ENCODE measurements at places on chromosomes 1 and 21. TPM values are rescaled to one million over a fixed set of nuclear protein-coding genes. Genes with fewer than 3 reads are reported as not detected.

DNA sequence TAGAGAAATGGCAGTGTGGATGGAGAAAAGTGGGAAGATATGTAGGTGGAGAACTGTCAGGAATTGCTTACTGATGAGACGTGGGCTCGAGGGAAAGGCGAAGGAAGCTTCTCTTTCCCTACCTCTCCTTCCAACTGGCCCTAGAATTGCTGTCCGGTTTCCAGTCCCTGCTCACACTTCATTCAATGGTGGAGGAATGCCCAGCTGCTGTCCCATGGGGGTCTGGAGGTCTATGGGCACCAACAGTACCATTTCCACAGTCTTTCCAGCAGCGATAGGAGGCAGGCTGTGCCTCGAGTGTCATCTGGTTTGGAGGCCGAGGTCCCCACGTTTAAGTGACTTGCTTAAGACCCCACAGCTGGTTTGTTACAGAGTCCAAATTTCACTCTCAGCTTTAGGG, 31.5 kb upstream of the CD1D start:
- H3K27ac ChIP-seq: peak overlapping the region; percentile 76
- H3K27me3 ChIP-seq: no peaks in the 10 kb centered on the region
- DNase-seq: no peak

DNA sequence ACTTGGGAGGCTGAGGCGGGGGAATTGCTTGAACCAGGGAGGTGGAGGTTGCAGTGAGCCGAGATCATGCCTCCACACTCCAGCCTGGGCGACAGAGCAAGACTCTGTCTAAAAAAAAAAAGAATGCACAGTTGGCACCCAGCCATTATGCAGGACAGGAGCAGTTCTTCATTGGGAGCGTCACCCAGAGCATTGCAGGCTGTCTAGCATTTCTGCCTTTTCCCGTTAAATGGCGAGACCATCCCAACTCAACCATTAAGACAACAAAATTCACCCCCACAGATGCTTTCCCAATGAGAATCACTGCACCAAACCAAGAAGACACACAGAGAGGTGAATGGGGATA, 105.8 kb downstream of the EDEM3 start:
- H3K4me3 ChIP-seq: no peak overlapping the region
- no peak overlapping the region for H3K27ac ChIP-seq
- DNase-seq: no peak

GRCh38 chr1:181159451-181160140, 71.1 kb downstream of the IER5 start:
- no peaks in the 10 kb centered on the region for H3K36me3 ChIP-seq
- H3K27ac ChIP-seq: no peak overlapping the region
- no peak overlapping the region for H3K4me3 ChIP-seq
- no peaks in the 10 kb centered on the region for H3K27me3 ChIP-seq

DNA sequence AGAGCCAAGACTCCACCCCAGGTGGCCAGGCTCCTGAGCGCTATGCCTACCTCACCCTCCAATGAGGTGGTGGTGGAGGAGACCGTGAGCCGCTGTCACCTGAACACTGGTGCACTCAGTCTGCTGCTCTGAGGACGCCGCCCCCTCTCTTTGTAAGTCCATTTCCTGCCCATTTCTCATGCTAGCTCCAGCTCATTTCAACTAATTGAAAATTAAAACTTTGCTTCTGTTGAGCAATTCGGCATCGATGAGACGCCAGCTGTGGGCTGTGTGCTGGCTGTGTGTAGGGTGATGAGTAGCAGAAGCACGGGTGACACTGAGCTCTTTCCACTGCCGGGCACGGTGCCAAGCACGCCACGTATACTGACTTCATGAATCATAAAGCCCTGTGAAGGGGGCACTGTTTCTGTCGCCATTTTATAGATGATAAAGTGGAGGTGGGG, 11.2 kb downstream of the TNFRSF1B start:
- H3K27me3 ChIP-seq: no peaks in the 10 kb centered on the region
- H3K36me3 ChIP-seq: no peaks in the 10 kb centered on the region

- H3K4me3 ChIP-seq: no peak overlapping the region
- no peaks in the 10 kb centered on the region for H3K36me3 ChIP-seq
- no peaks in the 10 kb centered on the region for H3K27me3 ChIP-seq
- H3K27ac ChIP-seq: no peak overlapping the region
Observed at GRCh38 chr21:45356251-45356650, 48.7 kb upstream of the COL18A1 start.

- no peak overlapping the region for H3K27ac ChIP-seq
- H3K36me3 ChIP-seq: no peaks in the 10 kb centered on the region
- H3K4me1 ChIP-seq: no peaks in the 10 kb centered on the region
Observed at GRCh38 chr1:190858140-190858539, 380.5 kb upstream of the BRINP3 start.

DNA sequence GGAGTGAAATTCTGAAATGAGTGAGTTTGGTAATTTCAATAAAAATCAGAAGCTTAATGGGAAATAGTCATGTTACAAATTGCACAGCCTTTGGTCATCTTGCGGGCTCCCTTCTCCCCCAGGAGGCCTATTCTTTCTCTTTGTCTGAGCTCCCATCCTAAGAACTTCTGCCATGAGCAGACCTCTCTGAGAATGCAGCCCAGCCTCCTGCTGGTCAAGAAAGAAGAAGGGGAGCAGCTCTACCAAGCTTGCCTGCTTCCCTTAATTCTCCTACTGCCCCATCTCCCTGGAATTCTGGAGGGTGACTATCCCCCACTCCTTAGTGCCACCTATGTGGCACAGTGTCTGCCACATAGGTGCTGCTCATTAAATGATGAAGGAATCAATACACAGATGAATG, 300.7 kb upstream of the DAB1 start:
- no peak overlapping the region for H3K27ac ChIP-seq
- no peaks in the 10 kb centered on the region for H3K4me1 ChIP-seq
- no peak overlapping the region for H3K4me3 ChIP-seq
- H3K36me3 ChIP-seq: no peaks in the 10 kb centered on the region
- H3K27me3 ChIP-seq: no peaks in the 10 kb centered on the region

- no peaks in the 10 kb centered on the region for H3K4me1 ChIP-seq
- no peak for DNase-seq
- H3K36me3 ChIP-seq: no peaks in the 10 kb centered on the region
Observed at GRCh38 chr1:233719655-233720341, 105.9 kb downstream of the KCNK1 start.

DNA sequence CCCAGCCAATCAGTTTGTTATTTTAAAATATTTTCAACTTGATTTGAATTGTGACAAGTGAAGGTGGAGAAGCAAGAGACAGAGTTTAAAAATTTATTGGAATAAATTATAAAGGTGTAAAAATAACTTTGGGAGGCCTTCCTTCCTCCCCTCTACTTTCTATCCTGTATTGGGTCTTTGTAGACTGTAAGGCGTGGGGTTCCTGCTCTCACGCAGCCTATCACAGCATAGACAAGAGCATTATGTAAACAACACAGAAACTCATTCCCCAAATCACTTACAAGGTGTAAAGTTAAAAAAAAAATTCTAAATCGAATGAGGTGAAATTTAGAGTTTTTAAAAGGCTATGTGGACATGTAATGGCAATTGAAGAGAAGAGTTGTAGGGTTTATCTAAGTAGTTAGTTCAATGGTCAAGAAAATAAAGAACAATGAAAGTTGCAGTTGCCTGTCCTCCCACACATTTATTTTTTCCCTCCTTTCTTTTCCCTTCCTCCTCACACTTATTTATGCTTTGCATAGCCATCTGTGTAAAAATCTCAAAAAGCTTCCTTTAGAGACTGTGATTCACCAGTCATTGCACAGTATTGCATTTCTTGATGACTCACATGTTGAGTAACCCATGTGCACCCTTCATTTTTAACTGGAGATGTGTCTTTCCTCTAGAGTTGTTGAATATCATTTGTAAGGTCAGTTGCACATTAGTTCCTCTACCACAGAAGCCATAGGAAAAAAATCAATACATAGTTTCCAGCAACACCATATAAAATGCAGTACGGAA, 242.2 kb downstream of the PTPRC start:
- H3K36me3 ChIP-seq: no peaks in the 10 kb centered on the region
- DNase-seq: no peak
- no peak overlapping the region for H3K27ac ChIP-seq
- no peak overlapping the region for H3K4me3 ChIP-seq
- peaks cover 8% of the 10 kb centered on the region for H3K4me1 ChIP-seq

GRCh38 chr1:34715139-34715538, 39.7 kb upstream of the GJB5 start:
- H3K27me3 ChIP-seq: no peaks in the 10 kb centered on the region
- H3K27ac ChIP-seq: no peak overlapping the region
- no peak for DNase-seq
- no peaks in the 10 kb centered on the region for H3K4me1 ChIP-seq
- no peaks in the 10 kb centered on the region for H3K36me3 ChIP-seq

DNA sequence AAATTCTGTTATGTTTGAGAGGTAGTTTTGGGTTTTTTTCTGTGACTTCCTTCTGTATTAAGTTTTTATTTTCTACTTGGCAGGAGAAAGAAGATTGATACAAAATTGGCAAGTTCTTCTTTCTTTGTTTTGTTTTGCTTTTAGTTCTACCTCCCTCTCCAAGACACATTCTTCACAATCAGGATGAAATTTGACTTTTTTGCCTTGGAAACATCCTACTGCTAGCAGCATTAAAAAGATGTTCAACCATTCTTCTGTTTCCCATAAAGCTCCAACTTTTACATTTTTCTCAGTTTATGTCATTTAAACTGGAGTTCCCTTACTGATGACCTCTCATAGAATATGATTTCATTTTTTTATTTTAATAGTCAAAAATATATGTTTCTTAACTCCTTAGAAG, 234.8 kb downstream of the NCAM2 start:
- no peaks in the 10 kb centered on the region for H3K36me3 ChIP-seq
- no peak overlapping the region for H3K27ac ChIP-seq
- DNase-seq: no peak
- no peaks in the 10 kb centered on the region for H3K27me3 ChIP-seq

- peak; percentile 77 for DNase-seq
- H3K27me3 ChIP-seq: peaks cover 8% of the 10 kb centered on the region
- H3K27ac ChIP-seq: peak overlapping the region; percentile 97
- H3K36me3 ChIP-seq: no peaks in the 10 kb centered on the region
- peaks cover 25% of the 10 kb centered on the region for H3K4me1 ChIP-seq
Observed at GRCh38 chr21:34886240-34887104, 162.6 kb downstream of the RUNX1 start.

- no peaks in the 10 kb centered on the region for H3K36me3 ChIP-seq
- H3K27ac ChIP-seq: no peak overlapping the region
- H3K27me3 ChIP-seq: no peaks in the 10 kb centered on the region
- H3K4me1 ChIP-seq: no peaks in the 10 kb centered on the region
- no peak for DNase-seq
Observed at GRCh38 chr1:38962560-38962959, 20.9 kb upstream of the RHBDL2 start.

GRCh38 chr21:41350436-41351155, 11.2 kb upstream of the MX2 start:
- H3K27me3 ChIP-seq: peaks cover 3% of the 10 kb centered on the region
- H3K4me3 ChIP-seq: no peak overlapping the region
- H3K27ac ChIP-seq: no peak overlapping the region
- DNase-seq: no peak
- no peaks in the 10 kb centered on the region for H3K4me1 ChIP-seq

- H3K4me3 ChIP-seq: no peak overlapping the region
- no peaks in the 10 kb centered on the region for H3K4me1 ChIP-seq
- DNase-seq: no peak
Observed at GRCh38 chr1:59619557-59619956, 195.2 kb upstream of the HOOK1 start.

DNA sequence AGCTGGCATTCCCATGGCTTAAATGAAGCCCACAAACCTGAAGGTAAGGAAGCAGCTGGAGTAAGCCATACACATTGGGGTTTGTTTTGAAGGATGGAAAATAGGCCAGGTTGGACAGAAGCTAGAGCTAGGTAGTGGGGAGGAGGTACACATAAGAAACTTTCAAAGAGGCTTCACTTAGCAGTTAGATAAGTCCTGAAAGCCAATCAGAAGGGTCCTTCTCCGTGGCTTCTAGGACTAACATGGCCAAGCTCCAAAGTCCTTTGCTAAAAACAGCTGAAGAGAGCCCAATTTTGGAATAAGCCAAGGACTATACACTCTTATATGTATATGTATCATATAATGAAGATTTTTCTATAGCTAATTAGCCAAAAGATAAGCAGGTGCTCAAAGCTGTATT, 1.8 kb downstream of the EYA3 start:
- H3K36me3 ChIP-seq: no peaks in the 10 kb centered on the region
- H3K27ac ChIP-seq: no peak overlapping the region
- H3K4me3 ChIP-seq: no peak overlapping the region
- H3K4me1 ChIP-seq: peaks cover 29% of the 10 kb centered on the region
- no peak for DNase-seq

DNA sequence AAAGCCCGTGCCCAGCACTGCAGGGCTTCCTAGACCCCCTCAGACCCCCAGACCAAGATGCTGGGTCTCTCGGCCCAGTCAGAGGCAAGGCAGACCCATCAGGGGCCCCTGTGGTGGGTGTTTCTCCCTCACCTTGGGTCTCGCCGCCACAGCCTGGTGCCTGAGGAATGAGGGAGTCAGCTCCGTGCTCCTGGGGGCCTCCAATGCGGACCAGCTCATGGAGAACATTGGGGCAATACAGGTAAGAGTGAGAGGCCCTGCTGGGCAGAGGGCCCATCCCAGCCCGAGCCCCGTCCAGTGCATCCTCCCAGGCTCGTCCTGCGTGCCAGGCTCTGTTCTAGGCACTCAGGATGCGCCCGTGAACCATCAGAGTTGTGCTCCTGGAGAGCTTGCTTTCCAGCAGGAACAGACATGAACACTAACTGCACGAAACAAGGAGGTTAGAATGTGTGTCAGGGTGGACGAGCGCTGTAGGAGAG, 51.5 kb downstream of the KCNAB2 start:
- no peak overlapping the region for H3K4me3 ChIP-seq
- no peaks in the 10 kb centered on the region for H3K27me3 ChIP-seq
- no peaks in the 10 kb centered on the region for H3K4me1 ChIP-seq
- DNase-seq: no peak
- no peak overlapping the region for H3K27ac ChIP-seq

GRCh38 chr1:208604295-208604694, 360.1 kb upstream of the PLXNA2 start:
- no peaks in the 10 kb centered on the region for H3K27me3 ChIP-seq
- H3K36me3 ChIP-seq: no peaks in the 10 kb centered on the region
- no peaks in the 10 kb centered on the region for H3K4me1 ChIP-seq

- no peak overlapping the region for H3K27ac ChIP-seq
- no peaks in the 10 kb centered on the region for H3K36me3 ChIP-seq
- no peaks in the 10 kb centered on the region for H3K27me3 ChIP-seq
- DNase-seq: no peak
- no peak overlapping the region for H3K4me3 ChIP-seq
- H3K4me1 ChIP-seq: no peaks in the 10 kb centered on the region
Observed at GRCh38 chr1:215905493-215906115, 338.5 kb downstream of the KCTD3 start.

- no peak for DNase-seq
- no peak overlapping the region for H3K4me3 ChIP-seq
- no peak overlapping the region for H3K27ac ChIP-seq
- H3K4me1 ChIP-seq: no peaks in the 10 kb centered on the region
- peaks cover 5% of the 10 kb centered on the region for H3K27me3 ChIP-seq
- H3K36me3 ChIP-seq: no peaks in the 10 kb centered on the region
Observed at GRCh38 chr21:38716942-38717341, 88.8 kb upstream of the ETS2 start.

The NSL1 gene
- total RNA-seq: 30.2 TPM

The TPTE gene
- not detected for total RNA-seq

The NAV1 gene
- 34.1 TPM for total RNA-seq

The AGT gene
- 1.8 TPM for total RNA-seq

The HOOK1 gene
- 18.5 TPM for total RNA-seq

The FLG gene
- total RNA-seq: not detected

The MRPL9 gene
- total RNA-seq: 54.6 TPM

The ZC3H12A gene
- total RNA-seq: 22.9 TPM

The SYT6 gene
- not detected for total RNA-seq

Data from upper lobe of right lung (tissue), 1 donor.